ENCODE measurements at places on chromosomes 3 and 15.

DNA sequence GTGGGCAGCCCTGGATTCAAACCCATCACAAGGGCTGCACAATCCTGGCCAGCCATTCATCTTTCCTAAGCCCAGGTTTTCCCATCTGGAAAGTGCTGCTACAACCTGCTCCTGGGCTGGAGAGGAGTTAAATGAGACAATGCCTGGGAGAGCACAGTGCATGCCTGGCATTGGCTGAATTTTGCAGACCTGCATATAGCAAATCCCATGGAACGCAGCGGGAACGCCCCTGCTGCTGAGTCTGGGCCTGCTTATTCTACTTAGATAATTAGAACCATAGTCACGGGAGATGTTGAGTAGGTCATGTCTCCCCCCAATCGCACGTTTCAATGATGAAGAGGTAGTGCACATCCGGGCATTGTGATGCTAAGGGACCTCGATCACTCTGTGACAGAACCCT, 46.6 kb downstream of the ABTB1 start:
- no peak for DNase-seq

DNA sequence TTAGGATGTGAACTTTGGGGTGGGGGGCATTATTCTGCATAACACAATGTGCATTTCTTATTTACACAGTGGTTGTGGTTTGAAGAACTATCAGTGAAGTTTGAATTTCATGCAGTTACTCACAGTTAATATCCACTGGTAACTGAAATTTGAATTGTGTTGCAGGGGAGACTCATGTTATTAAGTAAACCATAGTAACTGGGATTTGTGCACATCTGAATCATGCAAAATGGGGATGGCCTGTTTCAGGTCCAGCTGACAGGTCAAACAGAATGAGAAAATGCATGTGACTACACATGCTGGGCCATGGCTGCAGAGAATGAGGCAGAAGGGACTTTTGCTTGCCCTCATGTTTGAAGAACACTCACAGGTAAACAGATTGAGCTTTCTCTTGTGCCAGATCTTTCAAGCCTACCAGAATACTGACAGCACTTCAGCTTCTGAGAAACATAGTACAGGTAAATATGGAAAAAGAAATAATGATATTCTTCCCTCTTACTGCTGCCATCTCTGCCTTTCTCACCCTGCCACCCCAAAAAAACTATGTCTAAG, 115.0 kb downstream of the POLQ start:
- no peak for DNase-seq

DNA sequence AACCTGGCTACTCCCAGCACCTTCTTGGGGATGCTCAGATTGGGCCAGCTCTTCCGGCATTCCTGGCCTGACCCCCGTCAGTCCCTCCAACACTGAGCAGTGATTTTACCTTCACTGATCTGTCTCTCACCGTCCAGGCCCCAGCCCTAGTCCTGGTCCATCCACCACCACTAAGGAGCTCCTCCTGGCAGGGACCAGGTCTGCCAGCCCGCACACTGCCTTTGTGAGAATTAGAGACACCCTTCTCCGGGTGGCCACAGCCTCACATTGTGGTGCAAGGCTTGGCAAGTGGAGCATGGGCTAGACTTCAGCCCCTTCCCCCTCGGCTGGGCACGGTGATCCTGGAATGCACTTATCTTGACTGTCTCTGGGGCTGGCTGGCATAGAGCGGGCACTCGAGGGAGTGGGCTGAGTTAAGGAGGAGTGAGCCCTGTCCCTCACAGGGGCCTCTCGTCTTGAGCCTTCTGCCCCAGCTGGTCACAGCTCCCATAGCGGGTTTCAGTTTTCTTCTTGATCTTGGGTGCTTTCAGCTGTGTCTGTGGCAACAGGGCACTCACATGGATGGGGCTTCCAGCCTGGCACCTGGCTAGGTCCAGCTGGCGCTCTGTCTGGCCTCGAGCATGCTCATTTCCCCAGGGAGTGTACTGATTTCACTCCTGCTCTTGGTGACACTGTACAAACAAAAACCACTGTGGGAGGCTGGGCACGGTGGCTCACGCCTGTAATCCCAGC, 53.9 kb downstream of the LINGO1 start:
- DNase-seq = no peak

DNA sequence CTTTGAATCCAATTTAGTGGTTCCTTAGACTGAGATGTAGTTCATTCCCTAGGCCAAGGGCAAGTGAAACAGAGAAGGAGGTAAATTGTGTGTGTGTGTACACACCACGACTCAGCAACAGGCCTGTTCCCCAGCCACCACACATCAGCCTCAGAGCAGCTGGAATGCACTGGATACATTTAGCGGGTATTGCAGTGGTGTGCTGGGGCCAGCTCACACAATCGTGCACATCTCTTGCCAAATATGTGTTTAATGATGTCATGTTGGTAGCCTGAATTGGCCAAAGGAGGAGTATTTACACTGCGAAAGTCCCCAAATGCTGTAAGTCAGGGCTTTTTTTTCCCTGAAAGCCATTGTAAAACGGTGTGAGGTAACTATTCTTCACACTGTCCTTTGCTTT, 82.3 kb downstream of the RBPMS2 start:
- DNase-seq = no peak

GRCh38 chr3:146164971-146165769, 4.2 kb upstream of the PLOD2 start:
- DNase-seq = no peak

- no peak for DNase-seq
Measured at GRCh38 chr3:71414189-71414927, 169.2 kb downstream of the FOXP1 start.

DNA sequence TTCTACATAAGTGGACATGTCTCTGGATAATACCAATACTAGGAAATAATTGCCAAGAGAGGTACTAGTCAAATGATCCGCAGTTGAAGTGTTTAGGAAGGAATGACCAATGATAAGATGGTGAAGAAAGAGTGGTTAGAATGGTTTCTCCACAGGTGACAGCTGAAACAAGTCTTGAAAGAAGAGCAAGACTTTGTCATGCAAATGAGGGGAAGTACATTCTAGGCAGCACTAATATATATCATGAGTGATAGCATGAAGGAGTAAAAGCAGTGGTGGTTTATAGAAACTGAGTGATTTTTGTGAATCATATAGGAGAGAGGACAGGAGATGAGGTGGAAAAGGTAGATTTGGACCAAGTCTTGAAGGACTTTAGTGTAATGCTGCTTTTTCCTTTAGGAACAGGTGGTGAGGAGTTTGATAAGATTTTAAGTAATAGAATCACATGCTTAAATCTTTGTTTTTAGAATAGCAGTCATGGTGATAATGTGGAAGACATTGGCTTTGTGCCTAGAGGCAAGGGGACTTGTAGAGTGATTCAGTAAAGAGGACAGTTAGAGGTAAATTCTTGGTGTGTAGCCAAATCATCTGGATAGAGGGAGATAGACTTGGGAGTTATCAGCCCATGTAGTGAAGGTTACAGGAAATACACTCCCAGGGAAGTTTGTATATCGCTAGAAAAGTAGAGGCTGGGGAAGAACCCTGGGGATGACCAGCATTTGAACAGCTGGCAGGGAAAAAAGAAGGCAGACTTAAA, 31.9 kb downstream of the SLMAP start:
- DNase-seq = no peak

GRCh38 chr3:16906682-16907081, 21.9 kb downstream of the PLCL2 start:
- DNase-seq = no peak

DNA sequence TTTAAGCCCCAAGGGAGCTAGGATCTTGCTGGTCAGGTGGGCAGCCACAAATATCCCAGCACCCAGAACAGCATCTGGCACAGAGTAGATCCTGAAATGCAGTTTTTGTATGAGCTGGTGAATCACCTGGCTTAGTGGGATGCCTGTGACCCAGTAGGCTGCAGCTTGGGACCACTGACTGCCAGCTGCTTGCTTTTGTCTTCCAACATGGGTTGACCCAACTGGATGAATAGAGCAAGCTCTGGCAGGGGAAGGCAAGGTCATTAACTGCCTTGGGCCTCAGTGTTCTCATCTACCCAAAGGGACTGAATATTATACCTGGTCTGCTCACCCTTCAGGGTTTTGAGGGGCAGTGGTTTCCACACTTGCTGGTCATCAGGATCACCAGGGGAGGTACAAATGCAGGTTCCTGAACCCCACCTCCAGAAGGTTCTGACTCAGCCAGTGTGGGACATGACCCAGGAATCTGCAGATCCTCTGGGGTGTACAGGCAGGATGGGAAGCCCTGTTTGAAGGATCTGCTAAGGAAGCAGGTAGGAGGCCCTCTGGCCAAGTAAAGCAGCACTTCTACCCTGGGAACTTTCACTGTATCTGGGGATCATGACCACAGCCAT, 55.4 kb downstream of the ITGA11 start:
- DNase-seq = no peak

GRCh38 chr3:85627932-85628331, 669.1 kb downstream of the CADM2 start:
- DNase-seq = no peak

DNA sequence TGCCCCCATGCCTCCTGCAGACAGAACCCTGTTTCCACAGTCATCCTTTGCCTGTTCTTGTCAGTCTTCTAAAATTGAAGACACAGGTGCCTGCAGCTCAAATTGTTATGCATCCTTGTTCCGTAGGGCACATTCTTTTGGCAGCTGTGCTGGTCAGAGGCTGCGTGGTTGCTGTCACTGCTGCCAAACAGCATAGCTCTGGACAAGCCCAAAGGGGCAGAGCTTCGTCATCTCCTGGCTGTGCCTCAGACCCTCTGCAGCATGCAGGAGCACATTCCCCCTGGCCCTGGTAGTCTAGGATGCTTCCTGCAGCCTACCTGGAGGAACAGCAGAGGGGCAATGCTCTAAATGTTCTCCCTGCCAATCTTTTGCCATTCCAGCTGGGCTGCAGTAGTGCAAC, 2.1 kb upstream of the FBXL22 start:
- no peak for DNase-seq

- no peak for DNase-seq
Measured at GRCh38 chr15:101138913-101139880, 112.7 kb downstream of the CHSY1 start.

DNA sequence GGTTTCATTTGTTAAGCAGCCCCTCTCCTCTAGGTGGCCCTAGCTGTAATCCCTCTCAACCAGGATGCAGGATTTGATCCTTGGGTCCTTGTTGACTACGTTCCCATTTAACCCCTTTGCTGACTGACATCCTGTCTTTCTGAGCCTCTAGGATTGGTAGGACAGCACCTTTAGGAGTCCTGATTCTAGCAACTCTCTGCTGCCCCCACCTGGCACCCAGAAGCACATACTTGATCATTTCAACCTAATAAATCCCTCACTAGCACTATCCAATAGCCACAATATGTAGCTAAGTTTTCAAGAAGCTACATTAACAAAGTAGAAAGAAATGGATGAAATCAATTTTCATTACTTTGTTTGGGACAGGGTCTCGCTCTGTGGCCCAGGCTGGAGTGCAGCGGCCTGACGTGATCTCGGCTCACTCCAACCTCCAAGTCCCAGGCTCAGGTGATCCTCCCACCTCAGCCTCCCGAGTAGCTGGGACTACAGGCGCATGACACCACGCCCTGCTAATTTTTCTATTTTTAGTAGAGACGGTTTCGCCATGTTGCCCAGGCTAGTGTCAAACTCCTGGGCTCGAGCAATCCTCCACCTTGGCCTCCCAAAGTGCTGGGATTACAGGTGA, 28.3 kb downstream of the RSL24D1 start:
- no peak for DNase-seq

DNA sequence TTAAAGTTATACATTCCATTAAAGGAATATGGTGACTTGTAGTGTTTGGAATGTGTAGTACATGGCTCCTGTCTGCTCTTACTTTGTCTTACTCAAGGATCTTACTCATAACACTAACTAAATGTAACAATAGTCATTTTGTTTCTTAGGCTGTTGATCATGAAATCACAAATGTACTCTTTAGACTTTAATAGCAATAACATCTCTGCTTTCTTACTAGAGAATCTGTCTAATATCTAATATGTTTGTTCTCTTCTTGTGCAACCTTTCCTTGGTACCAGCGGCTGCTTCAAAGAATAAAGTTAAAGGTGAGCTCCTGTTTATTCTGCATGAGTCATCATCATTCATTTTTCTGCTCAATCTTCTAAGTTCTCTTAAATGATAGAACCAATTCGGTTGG, 767.5 kb downstream of the CADM2 start:
- no peak for DNase-seq

DNA sequence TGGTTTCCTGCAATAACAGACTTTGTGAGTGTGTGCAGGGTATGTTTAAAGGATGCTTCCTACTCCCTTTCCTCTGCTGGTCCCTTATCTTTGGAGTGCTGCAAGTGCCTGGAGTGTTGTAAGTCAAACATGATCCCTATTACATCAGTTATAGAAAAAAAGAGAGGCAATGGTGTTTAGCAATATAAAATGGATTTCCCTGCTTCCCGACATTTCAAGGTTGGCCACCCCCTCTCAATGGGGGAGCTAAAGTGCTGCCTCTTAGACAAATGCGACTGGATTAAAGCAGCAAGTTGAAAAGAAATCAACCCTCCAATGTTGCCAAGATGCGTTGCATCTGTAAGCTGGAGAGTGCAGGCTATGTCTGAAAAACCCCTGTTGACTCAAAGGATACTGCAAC, 203.1 kb upstream of the WNT5A start:
- no peak for DNase-seq

- DNase-seq = no peak
Measured at GRCh38 chr15:29813009-29813408, 9.3 kb downstream of the TJP1 start.

- no peak for DNase-seq
Measured at GRCh38 chr15:42048821-42049200, 28.0 kb upstream of the PLA2G4E start.

- no peak for DNase-seq
Measured at GRCh38 chr3:43340403-43340802, 54.1 kb downstream of the SNRK start.

GRCh38 chr15:75770131-75770530, 57.5 kb upstream of the CSPG4 start:
- no peak for DNase-seq

GRCh38 chr15:101118615-101119014, 133.2 kb downstream of the CHSY1 start:
- no peak for DNase-seq

- DNase-seq = no peak
Measured at GRCh38 chr3:188370081-188370830, 216.3 kb downstream of the LPP start.

GRCh38 chr15:28896951-28897350, 11.2 kb downstream of the APBA2 start:
- DNase-seq = no peak

DNA sequence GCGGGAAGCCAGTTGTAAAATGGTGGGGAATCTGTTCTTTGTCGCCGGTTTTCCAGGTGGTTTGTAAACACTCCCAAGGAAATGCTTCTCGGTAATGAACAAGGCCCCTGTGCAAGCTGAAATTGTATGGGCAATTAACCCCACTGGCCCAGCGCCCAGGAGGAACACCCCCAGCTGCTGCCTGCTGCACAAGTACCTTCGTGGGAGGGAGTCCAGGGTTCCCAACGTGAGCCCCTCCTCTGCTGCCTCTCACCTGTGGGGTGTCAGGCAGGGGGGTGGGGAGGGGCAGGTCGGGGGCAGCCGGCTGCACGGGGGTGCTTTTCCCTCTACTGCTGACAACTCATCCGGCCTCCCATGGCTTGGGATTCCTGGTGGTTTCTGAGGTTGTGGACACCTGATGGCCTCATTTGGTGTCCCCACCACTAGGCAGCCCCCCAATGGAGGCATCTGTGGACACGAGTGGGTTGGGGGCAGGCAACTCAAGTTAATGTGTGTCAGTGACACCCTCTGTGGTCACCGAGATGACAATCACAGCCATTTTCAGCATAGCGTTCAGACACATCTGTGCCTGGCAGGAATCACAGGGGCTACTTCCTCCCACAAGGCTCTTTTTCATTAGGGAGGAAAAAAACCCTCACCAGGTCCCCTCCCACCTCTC, 35.6 kb upstream of the PRR23E start:
- no peak for DNase-seq

GRCh38 chr3:28042095-28042635, 199.3 kb upstream of the CMC1 start:
- no peak for DNase-seq
